Spleen (tissue), 13 donors: ENCODE measurements at places on chromosomes 2 and 18. TPM values are rescaled to one million over a fixed set of nuclear protein-coding genes. Genes with fewer than 3 reads are reported as not detected.

DNA sequence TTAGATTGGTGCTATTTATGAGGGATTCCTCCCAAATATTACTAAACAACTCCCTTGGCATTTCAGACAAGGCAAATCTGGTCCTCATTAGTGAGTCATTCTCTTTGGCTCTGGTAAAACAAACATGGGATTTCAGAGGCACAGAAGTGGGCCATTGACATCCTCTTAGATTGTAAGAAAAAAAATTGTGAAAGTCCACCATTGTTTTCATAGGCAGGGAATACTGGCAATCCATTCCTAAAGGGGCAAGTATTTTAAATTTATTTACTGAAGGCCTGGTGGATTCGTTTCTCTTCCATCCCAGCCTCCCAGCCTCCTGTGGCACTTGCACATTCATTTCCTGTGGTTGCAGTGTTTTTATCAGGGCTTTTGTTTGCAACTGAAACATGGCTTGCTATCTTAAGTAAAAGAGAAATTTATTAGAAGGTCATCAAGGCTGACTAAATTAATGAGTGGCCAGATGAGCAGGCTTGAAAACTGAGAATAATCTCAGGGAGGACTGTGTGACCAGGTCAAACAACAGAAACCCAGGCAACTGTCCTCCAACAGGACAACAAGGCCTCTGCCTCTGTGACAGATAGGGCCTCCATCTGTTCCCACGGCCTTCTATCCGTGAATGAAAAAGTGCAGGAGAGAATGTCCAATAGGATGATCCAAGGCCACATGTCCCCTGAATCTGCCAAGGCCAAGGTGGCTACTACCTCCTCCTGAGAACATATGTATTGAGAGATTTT lies 23.1 kb upstream of the TNFAIP6 start:
- DNase-seq, result no peak
- no peaks in the 10 kb centered on the region for H3K4me1 ChIP-seq
- no peaks in the 10 kb centered on the region for H3K36me3 ChIP-seq
- no peaks in the 10 kb centered on the region for H3K27me3 ChIP-seq
- no peak overlapping the region for H3K27ac ChIP-seq

The OSR1 gene
- total RNA-seq, result not detected

DNA sequence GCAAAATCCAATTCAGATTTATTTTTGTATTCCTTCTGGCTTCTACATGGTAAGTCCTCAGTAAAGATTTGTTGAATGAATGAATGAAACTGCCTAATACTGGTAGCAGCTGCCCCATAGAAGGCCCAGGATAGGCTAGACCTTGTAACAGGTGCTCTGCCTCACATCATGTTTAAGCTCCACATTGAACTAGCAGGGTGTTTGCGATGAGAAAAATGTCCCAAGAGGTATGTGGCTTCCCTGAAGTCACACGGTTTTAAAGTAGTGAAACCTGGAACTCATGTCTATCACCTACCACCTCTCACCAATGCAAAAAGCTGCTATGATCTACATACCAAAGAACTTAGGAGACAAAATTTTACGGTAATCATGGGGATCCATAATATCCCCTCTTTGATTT lies 765 bp upstream of the LHCGR start:
- H3K27ac ChIP-seq, result no peak overlapping the region
- no peak overlapping the region for H3K4me3 ChIP-seq
- peaks cover 36% of the 10 kb centered on the region for H3K27me3 ChIP-seq
- no peaks in the 10 kb centered on the region for H3K4me1 ChIP-seq

DNA sequence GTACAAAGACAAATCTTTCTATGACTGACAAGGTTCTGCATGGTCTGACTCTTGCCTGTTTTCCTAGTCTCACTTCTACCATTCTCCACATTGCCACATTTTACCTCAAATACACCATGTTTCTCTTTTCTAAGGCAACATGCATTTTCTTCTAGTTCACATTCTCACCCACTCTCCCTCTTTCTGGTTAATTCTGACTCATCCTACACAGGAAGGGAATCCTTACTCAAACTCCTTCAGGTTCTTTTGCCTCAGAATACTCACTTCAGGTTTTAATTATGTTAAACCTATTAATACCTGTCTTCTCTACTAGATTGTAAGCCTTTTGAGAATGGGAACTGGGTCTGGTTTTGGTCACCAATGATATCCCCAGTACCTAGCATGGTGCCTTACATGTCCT lies 47.2 kb downstream of the MAP2 start:
- no peak for DNase-seq
- peaks cover 7% of the 10 kb centered on the region for H3K4me1 ChIP-seq
- H3K27me3 ChIP-seq, result no peaks in the 10 kb centered on the region
- H3K4me3 ChIP-seq, result no peak overlapping the region

The SPDYA gene
- total RNA-seq, result 2.4 TPM

GRCh38 chr18:13416848-13417247 lies 198.3 kb downstream of the LDLRAD4 start:
- H3K4me3 ChIP-seq, result no peak overlapping the region
- DNase-seq, result no peak
- no peaks in the 10 kb centered on the region for H3K27me3 ChIP-seq
- H3K27ac ChIP-seq, result no peak overlapping the region
- H3K36me3 ChIP-seq, result no peaks in the 10 kb centered on the region

The SERPINB3 gene
- total RNA-seq, result not detected

GRCh38 chr2:53104263-53104662 lies 663.3 kb upstream of the CHAC2 start:
- H3K4me1 ChIP-seq, result no peaks in the 10 kb centered on the region
- H3K36me3 ChIP-seq, result no peaks in the 10 kb centered on the region
- H3K27me3 ChIP-seq, result no peaks in the 10 kb centered on the region

GRCh38 chr2:54610700-54611099 lies 112.8 kb upstream of the EML6 start:
- peaks cover 41% of the 10 kb centered on the region for H3K4me1 ChIP-seq
- H3K27me3 ChIP-seq, result no peaks in the 10 kb centered on the region
- H3K4me3 ChIP-seq, result no peak overlapping the region

The PDE1A gene
- 3.3 TPM for total RNA-seq

GRCh38 chr2:102724016-102724490 lies 37.8 kb upstream of the TMEM182 start:
- no peaks in the 10 kb centered on the region for H3K27me3 ChIP-seq
- H3K36me3 ChIP-seq, result peaks cover 95% of the 10 kb centered on the region
- no peak overlapping the region for H3K4me3 ChIP-seq
- no peak for DNase-seq
- no peak overlapping the region for H3K27ac ChIP-seq

DNA sequence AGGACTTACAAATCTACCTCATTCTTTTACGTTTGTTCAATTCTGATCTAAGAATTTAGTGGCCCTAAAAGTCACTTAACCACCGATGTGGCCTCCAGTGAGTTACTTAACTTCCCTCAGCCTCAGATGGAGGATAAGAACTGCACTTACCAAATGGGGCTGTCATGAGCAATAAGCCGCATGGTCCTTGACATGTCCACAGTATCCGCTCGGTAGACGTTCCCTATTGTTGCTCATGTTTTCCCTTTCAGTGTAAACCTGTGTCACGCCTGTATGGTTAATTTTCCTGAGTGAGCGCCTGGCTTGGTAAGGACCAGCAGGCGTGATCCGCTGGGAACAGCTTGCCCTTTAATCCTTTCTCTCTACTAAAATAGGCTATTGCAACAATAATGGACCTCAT lies 20.3 kb downstream of the SEC11C start:
- H3K36me3 ChIP-seq, result no peaks in the 10 kb centered on the region
- H3K4me1 ChIP-seq, result no peaks in the 10 kb centered on the region
- DNase-seq, result no peak
- H3K27ac ChIP-seq, result no peak overlapping the region
- no peak overlapping the region for H3K4me3 ChIP-seq
- H3K27me3 ChIP-seq, result no peaks in the 10 kb centered on the region

The CDK15 gene
- total RNA-seq, result not detected

The MTA3 gene
- 23.3 TPM for total RNA-seq

The RBMS1 gene
- 151 TPM for total RNA-seq

DNA sequence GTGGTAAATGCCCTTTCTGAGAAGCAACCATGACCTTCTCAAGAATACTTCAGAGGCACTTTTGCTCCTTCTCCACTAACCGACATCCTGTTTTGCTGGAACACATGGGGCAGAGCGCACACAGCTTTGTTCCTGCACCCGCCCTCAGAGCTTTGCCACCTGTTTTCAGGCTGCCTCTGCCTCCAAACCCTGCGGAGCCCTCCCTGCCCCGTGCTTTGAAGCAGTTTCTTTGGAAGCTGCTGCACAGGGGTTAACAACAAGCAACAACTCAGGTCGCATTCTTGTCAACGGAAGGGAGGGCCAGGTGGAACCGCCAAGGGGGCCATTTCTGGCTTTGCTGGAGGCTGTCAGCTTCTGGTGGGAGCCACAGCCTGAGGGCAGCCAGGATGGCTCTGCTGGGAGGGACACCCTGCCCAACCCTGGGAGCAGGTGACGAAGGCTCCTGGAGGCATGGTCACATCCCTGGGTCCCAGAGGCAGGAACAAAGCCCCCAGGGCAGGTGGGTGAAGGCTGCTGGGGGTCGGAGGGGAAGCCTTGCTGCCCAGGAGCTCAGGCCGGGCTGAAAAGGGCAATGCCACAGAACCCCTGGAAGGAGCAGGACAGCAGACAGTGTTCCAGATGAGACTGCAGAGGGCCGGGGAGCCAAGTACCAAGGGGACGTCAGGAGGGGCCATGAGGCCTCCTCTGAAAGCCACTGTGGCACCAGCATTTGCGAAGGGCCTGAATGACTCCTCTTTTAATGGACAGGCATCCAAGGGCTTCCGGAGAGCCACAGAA lies 46.8 kb downstream of the MRPS5 start:
- DNase-seq, result no peak
- no peak overlapping the region for H3K4me3 ChIP-seq
- peaks cover 4% of the 10 kb centered on the region for H3K4me1 ChIP-seq
- peaks cover 8% of the 10 kb centered on the region for H3K27me3 ChIP-seq

The PKP4 gene
- total RNA-seq, result 32.7 TPM

The SNTG2 gene
- total RNA-seq, result 13.2 TPM

DNA sequence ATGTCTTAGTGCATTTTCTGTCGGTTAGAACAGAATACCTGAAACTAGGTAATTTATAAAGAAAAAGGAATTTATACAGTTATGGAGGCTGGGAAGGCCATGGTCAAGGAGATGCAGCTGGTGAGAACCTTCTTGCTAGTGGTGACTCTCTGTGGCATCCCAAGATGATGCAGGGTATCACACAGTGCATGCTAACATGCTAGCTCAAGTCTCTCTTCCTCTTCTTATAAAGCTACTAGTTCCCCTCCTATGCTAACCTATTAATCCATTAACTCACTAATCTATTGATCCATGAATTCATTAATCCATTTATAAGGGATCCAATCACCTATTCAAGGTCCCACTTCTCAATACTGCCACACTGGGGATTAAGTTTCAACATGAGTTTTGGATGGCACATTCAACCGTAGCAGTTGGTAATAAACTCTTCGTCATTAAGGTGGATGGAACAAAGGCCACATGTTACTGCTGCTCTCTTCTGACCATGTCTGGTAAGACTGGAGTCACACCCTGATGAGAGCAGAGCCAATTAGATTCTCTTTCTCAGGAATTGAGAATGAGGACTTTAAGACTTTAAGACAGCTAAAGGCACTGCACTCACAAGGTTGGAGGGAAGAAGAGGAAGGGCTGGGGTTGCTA lies 211.6 kb upstream of the SMAD7 start:
- no peak for DNase-seq
- no peak overlapping the region for H3K27ac ChIP-seq
- no peak overlapping the region for H3K4me3 ChIP-seq
- peaks cover 30% of the 10 kb centered on the region for H3K36me3 ChIP-seq

DNA sequence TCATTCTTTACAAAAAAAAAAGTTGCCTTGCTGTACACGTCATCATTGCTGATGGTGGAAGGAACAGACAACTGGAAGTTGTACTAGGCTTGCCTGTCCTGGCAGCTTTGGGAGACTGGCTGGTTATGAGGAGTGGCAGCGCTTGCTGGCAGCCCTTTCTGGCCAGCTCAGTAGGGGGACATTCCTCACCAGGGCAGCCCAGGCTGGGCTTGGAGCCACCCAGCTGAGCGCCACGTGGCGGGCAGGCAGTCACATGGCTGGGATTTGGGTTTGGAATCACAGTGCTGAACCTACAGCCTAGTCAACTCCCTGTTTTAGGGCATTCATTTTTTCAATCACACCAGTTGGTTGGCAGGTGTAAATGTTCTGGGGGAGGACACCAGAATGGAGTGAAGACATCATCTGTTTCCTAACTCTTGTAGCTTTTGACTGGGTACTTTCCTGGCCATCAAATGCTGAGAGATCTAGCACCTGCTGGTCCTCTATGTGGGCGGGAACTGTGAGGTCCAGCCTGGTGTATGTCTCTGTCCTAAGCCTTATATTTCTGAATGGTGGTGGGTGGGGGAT lies 139.3 kb downstream of the SETBP1 start:
- H3K27me3 ChIP-seq, result no peaks in the 10 kb centered on the region
- DNase-seq, result no peak
- no peak overlapping the region for H3K27ac ChIP-seq
- no peak overlapping the region for H3K4me3 ChIP-seq

GRCh38 chr2:239717706-239718105 lies 307.4 kb downstream of the NDUFA10 start:
- H3K4me3 ChIP-seq, result no peak overlapping the region
- peak; percentile 58 for DNase-seq
- H3K27ac ChIP-seq, result no peak overlapping the region

GRCh38 chr18:22409445-22409844 lies 8.3 kb downstream of the CTAGE1 start:
- H3K36me3 ChIP-seq, result no peaks in the 10 kb centered on the region
- no peak for DNase-seq
- no peaks in the 10 kb centered on the region for H3K27me3 ChIP-seq

DNA sequence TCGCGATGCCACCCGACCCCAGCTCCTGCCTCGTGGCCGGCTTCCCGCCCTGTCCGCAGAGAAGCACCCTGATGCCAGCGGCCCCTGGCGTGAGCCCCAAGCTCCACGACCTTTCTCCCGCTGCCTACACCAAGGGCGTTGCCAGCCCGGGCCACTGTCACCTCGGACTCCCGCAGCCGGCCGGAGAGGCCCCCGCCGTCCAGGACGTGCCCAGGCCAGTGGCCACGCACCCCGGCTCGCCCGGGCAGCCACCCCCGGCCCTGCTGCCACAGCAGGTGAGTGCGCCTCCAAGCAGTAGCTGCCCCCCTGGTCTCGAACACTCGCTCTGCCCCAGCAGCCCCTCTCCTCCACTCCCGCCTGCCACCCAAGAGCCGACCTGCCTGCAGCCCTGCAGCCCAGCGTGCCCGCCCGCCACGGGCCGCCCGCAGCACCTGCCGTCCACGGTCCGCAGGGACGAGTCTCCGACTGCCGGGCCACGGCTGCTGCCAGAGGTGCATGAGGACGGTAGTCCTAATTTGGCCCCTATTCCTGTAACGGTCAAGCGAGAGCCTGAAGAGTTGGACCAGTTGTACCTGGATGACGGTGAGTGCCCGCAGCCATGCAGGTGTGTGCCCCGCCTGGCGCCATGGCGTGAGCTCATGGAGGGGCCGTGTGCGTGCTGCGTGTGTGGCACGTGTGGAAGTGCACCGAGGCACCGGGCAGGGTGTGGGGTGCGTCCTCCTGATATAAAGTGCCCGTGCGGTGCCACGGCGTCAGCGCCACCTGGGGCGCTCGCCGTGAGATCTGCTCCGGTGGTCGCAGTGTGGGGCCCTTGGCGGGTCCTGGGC lies 90.8 kb downstream of the NFATC1 start:
- no peak overlapping the region for H3K27ac ChIP-seq
- DNase-seq, result peak; percentile 79
- no peaks in the 10 kb centered on the region for H3K27me3 ChIP-seq
- H3K4me3 ChIP-seq, result no peak overlapping the region
- H3K36me3 ChIP-seq, result peaks cover 78% of the 10 kb centered on the region

- H3K4me1 ChIP-seq, result no peaks in the 10 kb centered on the region
- DNase-seq, result no peak
- H3K27me3 ChIP-seq, result no peaks in the 10 kb centered on the region
- no peak overlapping the region for H3K4me3 ChIP-seq
- H3K36me3 ChIP-seq, result no peaks in the 10 kb centered on the region
Measured at GRCh38 chr2:159108181-159108893, 139.9 kb downstream of the TANC1 start.
